ENCODE measurements at places on chromosomes 13 and 19. TPM values are rescaled to one million over a fixed set of nuclear protein-coding genes. Genes with fewer than 3 reads are reported as not detected.

The MBD3L2 gene
- total RNA-seq = not detected

The ZNF628 gene
- total RNA-seq = 0.79 TPM

The ONECUT3 gene
- total RNA-seq = not detected

The LSR gene
- total RNA-seq = 4.2 TPM

The HSH2D gene
- 2.4 TPM for total RNA-seq

The ITGBL1 gene
- total RNA-seq = 8.5 TPM

The SLITRK1 gene
- total RNA-seq = 0.32 TPM

The CRB3 gene
- 4.4 TPM for total RNA-seq

The DLL3 gene
- total RNA-seq = not detected

The LINGO3 gene
- not detected for total RNA-seq

The ANGPTL8 gene
- not detected for total RNA-seq

The GPR4 gene
- total RNA-seq = 0.32 TPM

The MAP3K10 gene
- 4.1 TPM for total RNA-seq

The VSTM2B gene
- total RNA-seq = not detected

The OLFM2 gene
- 18.2 TPM for total RNA-seq

The NUFIP1 gene
- total RNA-seq = 8.8 TPM

The WASF3 gene
- 9.0 TPM for total RNA-seq

The NLRP5 gene
- total RNA-seq = not detected

The ZNF99 gene
- 0.74 TPM for total RNA-seq

The SMIM44 gene
- total RNA-seq = not detected

The FCAR gene
- total RNA-seq = not detected

The CERS1 gene
- total RNA-seq = 7.2 TPM

The SCGB2B2 gene
- total RNA-seq = 0.32 TPM

The TMEM221 gene
- total RNA-seq = 0.53 TPM

The CCDC70 gene
- not detected for total RNA-seq

The ANGPTL4 gene
- 1.3 TPM for total RNA-seq

The ZNF211 gene
- total RNA-seq = 23.8 TPM

The ICAM4 gene
- 2.6 TPM for total RNA-seq

The FAM216B gene
- not detected for total RNA-seq

The RASGRP4 gene
- 0.95 TPM for total RNA-seq

The PROZ gene
- not detected for total RNA-seq

The FCGBP gene
- total RNA-seq = 7.7 TPM

All from urinary bladder (tissue), 4 donors.